ENCODE measurements at places on chromosomes 3 and 15.

DNA sequence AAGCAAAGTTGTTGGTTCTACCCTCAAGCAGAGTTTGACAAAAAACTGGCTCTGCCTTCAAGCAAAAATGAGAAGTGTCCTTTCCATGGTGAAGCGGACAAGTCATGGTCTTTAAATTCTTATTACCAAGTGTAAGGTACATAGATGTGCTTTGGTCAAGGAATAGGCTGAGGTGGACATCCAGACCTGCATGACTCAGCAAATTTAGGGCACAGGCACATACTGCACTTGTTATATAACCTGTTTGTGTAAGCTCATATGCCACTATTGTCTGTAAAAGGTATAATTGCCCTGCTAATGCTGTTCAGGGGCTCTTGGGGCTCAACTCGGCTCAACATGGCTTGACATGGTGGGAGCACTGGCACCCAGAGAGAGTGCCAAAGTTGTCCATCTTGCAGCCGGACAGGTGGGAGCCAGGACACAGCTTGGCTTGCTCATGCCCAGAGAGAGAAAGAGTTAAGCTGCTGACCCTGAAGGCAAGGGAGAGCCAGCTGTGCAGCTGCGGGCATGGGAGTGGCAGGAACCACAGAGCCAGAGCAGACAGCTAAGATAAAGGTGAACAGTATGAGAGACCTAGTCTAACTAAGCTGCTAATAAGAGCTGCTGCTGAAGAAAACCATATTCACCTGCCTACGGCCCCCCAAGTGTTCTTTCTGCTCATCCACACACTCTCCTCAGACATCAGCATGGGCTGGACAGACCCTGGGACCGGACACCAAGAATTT, 17.7 kb downstream of the MCCC1 start:
- no peak for DNase-seq

DNA sequence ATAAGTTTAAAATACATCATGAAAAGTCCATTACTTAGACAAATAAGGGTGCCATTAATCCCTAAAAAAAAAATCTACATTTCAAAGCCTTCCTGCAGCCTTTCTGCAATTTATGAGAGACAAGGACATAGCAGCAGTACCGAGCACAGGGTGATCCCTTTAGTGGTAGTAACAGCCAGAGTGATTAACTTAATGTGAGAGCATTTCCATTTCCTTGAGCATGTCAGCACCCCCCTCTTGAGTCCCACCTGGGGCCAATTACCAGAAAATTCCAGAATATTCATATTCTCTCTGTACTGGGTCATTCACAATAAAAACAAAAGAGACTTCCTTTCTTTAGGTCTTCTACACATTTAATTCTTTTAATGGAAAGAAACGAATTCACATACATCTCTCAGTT, 546.9 kb upstream of the CCDC54 start:
- no peak for DNase-seq

GRCh38 chr15:86199467-86200145, 119.9 kb downstream of the AGBL1 start:
- no peak for DNase-seq

GRCh38 chr3:14943042-14943441, 4.3 kb upstream of the NR2C2 start:
- DNase-seq, result no peak

- no peak for DNase-seq
Measured at GRCh38 chr3:194540274-194540905, 53.6 kb upstream of the ATP13A3 start.

DNA sequence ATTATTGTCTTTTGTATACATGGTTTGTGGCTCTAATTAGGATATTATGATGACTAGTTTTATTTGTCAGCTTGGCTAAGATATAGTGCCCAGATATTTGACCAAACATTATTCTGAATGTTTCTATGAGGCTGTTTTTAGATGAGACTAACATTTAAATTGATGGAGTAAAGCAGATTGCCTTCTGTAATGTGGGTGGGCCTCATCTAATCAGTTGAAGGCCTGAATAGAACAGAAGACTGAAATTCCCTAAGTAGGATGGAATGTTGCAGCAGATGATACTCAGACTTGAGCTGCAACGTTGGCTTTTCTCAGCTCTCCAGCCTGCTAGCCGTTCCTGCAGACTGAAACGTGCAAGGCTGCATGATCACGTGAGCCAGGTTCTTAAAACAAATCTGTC, 546.5 kb downstream of the EDEM1 start:
- DNase-seq, result no peak

GRCh38 chr3:168939651-168940238, 723.8 kb downstream of the MECOM start:
- no peak for DNase-seq

DNA sequence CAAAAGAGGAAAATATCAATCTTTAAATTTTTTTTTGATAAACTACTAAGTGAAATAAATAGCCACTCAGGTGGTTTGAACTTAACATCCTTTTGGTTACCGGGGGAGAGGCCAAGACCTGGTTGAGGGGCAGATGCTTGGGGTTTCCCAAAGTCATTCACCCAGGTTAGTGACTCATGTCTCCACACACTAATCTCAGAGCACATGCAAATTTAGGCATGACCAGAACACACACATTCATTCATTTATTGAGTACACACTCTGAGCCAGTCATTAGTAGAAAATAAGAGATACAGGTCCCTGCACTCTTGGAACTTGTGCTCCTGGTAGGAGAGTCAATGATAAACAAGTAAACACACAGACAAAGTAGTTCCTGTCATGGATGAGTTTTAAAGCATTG, 7.3 kb downstream of the ILDR1 start:
- DNase-seq, result no peak

All from effector CD4-positive, alpha-beta T cell (primary cell).